Cortex of kidney (tissue), 1 donor: ENCODE measurements at places on chromosomes 1 and 21.

- no peak for DNase-seq
Measured at GRCh38 chr1:236914375-236914774, 89.9 kb downstream of the MT1HL1 start.

- DNase-seq, result no peak
Measured at GRCh38 chr1:59500950-59501742, 204.3 kb downstream of the FGGY start.

GRCh38 chr1:200302921-200303290 is 106.9 kb downstream of the ZNF281 start:
- no peak for DNase-seq

DNA sequence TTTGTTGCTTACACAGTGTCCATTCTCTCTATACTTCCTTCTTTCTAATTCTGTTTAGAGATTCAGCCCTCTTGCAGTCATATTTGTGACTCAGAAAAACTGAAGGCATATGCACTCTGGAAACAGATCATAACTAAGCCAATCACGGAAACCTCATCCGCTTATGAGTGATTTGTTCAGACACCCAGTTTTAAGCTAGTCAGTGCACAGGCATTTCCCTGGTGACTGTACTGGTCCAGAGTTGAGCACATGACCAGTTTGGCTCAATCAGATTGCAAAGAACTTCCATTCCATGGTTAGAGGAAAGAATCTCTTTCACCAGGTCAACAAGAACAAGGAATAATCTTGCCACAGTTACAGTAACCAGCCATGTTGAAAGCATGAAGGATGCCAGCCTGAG is 69.2 kb upstream of the SGIP1 start:
- no peak for DNase-seq

- DNase-seq, result no peak
Measured at GRCh38 chr1:20402585-20403422, 83.2 kb downstream of the CAMK2N1 start.

GRCh38 chr1:171245458-171246064 is 2.7 kb upstream of the FMO1 start:
- no peak for DNase-seq
